ENCODE measurements at places on chromosomes 7 and 10. TPM values are rescaled to one million over a fixed set of nuclear protein-coding genes. Genes with fewer than 3 reads are reported as not detected.

DNA sequence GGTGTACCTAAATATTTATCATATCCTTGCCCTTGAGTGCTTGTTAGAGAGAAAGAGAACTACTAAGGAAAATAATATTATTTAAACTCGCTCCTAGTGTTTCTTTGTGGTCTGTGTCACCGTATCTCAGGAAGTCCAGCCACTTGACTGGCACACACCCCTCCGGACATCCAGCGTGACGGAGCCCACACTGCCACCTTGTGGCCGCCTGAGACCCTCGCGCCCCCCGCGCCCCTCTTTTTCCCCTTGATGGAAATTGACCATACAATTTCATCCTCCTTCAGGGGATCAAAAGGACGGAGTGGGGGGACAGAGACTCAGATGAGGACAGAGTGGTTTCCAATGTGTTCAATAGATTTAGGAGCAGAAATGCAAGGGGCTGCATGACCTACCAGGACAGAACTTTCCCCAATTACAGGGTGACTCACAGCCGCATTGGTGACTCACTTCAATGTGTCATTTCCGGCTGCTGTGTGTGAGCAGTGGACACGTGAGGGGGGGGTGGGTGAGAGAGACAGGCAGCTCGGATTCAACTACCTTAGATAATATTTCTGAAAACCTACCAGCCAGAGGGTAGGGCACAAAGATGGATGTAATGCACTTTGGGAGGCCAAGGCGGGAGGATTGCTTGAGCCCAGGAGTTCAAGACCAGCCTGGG lies 11.4 kb downstream of the SERPINE1 start:
- H3K27me3 ChIP-seq = peaks cover 4% of the 10 kb centered on the region
- peak; percentile 70 for DNase-seq
- peaks cover 14% of the 10 kb centered on the region for H3K4me1 ChIP-seq
- H3K27ac ChIP-seq = peak overlapping the region; percentile 56
- peaks cover 6% of the 10 kb centered on the region for H3K36me3 ChIP-seq

- peaks cover 11% of the 10 kb centered on the region for H3K4me1 ChIP-seq
- no peak for DNase-seq
- no peak overlapping the region for H3K4me3 ChIP-seq
- H3K27me3 ChIP-seq = no peaks in the 10 kb centered on the region
- H3K36me3 ChIP-seq = no peaks in the 10 kb centered on the region
- no peak overlapping the region for H3K27ac ChIP-seq
These were observed 14.3 kb upstream of the ELN start for GRCh38 chr7:74013539-74014272.

Gene KCNH2
- total RNA-seq = 2.4 TPM

- H3K36me3 ChIP-seq = no peaks in the 10 kb centered on the region
- no peak for DNase-seq
- no peaks in the 10 kb centered on the region for H3K27me3 ChIP-seq
- peak overlapping the region; percentile 76 for H3K27ac ChIP-seq
- H3K4me3 ChIP-seq = peak overlapping the region; percentile 86
These were observed 85.3 kb downstream of the ZNF33B start for GRCh38 chr10:42553064-42553407.

GRCh38 chr10:119555178-119555784 lies 12.8 kb upstream of the RGS10 start:
- no peak for DNase-seq
- H3K27ac ChIP-seq = no peak overlapping the region
- no peaks in the 10 kb centered on the region for H3K27me3 ChIP-seq
- no peak overlapping the region for H3K4me3 ChIP-seq
- no peaks in the 10 kb centered on the region for H3K36me3 ChIP-seq

GRCh38 chr10:89531359-89531758 lies 4.0 kb downstream of the SLC16A12 start:
- no peaks in the 10 kb centered on the region for H3K36me3 ChIP-seq
- H3K27ac ChIP-seq = no peak overlapping the region
- H3K4me1 ChIP-seq = peaks cover 5% of the 10 kb centered on the region
- DNase-seq = no peak

Gene NEUROG3
- not detected for total RNA-seq

- H3K36me3 ChIP-seq = peaks cover 38% of the 10 kb centered on the region
- H3K27ac ChIP-seq = no peak overlapping the region
- no peaks in the 10 kb centered on the region for H3K27me3 ChIP-seq
- peaks cover 7% of the 10 kb centered on the region for H3K4me1 ChIP-seq
- no peak overlapping the region for H3K4me3 ChIP-seq
These were observed 117.8 kb upstream of the SAMD8 start for GRCh38 chr10:74993649-74994048.

- no peaks in the 10 kb centered on the region for H3K27me3 ChIP-seq
- no peak for DNase-seq
- no peaks in the 10 kb centered on the region for H3K36me3 ChIP-seq
These were observed 33.7 kb downstream of the CTTNBP2 start for GRCh38 chr7:117839507-117839906.

DNA sequence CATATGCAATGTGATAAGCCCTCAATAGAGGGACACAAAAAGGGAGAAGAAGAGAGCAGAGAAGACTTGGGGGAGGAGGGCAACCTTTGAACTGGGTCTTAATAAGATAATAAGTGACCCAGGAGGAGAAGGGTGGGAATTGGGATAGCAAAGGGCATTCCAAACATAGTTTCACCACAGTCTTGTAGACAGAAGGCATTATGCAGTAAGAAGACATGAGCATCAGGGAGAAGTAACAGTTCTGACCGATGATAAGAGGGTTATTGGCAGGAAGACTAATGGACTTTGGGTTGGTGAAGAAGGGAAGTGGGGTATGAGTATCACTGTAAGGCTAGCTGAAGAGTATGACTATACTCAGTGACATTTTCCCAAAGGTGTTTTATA lies 63.6 kb downstream of the TES start:
- peaks cover 22% of the 10 kb centered on the region for H3K4me1 ChIP-seq
- peak overlapping the region; percentile 8 for H3K27ac ChIP-seq
- no peak overlapping the region for H3K4me3 ChIP-seq
- no peak for DNase-seq
- no peaks in the 10 kb centered on the region for H3K27me3 ChIP-seq

GRCh38 chr10:51892965-51893658 lies 193.7 kb upstream of the CSTF2T start:
- H3K27ac ChIP-seq = no peak overlapping the region
- peaks cover 12% of the 10 kb centered on the region for H3K4me1 ChIP-seq
- no peak overlapping the region for H3K4me3 ChIP-seq
- H3K36me3 ChIP-seq = no peaks in the 10 kb centered on the region

- H3K4me1 ChIP-seq = peaks cover 23% of the 10 kb centered on the region
- H3K36me3 ChIP-seq = peaks cover 29% of the 10 kb centered on the region
- H3K27me3 ChIP-seq = no peaks in the 10 kb centered on the region
- no peak for DNase-seq
- H3K27ac ChIP-seq = peak overlapping the region; percentile 89
- H3K4me3 ChIP-seq = peak overlapping the region; percentile 99
These were observed 884 bp downstream of the RINT1 start for GRCh38 chr7:105532709-105533460.

DNA sequence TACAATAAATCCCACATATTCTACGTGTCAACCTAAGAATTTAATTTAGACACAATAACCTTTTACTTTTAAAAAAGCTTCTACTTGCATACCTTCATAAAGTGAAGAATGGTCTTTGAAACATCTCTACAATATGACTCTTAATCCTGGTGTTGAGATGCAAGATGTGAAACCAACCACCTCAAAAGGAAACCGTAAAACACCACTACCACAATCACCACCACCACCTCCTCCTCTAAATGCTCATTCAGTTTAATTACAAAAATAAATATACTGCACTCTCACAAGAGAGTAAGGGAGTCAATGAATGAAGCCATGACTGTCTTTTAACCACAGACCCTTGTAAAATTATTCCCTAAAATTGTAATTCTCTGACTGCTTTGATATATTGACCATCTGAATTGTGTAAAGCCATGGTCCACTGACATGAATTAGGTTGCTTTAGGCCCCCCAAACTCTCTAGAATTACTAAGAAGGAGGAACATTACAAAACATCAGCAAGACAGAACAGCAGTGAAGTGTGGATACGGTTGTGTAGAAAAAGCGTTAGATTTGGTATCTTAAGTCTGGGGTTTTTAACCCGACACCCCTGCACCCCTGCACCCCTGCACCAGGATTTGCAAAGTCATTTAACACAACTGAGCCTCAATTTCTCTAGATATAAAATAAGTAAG lies 171.4 kb downstream of the SFMBT2 start:
- H3K27me3 ChIP-seq = no peaks in the 10 kb centered on the region
- H3K27ac ChIP-seq = no peak overlapping the region
- H3K36me3 ChIP-seq = peaks cover 6% of the 10 kb centered on the region
- H3K4me3 ChIP-seq = no peak overlapping the region
- DNase-seq = no peak
- H3K4me1 ChIP-seq = no peaks in the 10 kb centered on the region

DNA sequence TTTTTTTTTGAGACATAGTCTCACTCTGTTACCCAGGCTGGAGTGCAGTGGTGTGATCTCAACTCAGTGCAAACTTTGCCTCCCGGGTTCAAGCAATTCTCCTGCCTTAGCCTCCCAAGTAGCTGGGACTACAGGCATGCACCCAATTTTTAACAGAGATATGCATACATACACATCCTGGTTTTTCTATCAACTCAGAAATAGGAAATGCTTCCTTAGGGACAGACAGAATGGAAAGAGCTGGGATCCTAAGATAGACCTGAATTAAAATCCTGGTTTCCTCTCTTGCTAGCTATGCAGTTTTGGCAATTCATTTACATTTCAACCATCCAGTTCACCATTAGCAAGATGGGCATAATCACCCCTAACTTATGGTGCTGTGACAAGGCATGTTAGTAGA lies 347.5 kb downstream of the GPAM start:
- DNase-seq = no peak
- no peaks in the 10 kb centered on the region for H3K4me1 ChIP-seq
- no peaks in the 10 kb centered on the region for H3K27me3 ChIP-seq
- no peak overlapping the region for H3K4me3 ChIP-seq

- H3K27ac ChIP-seq = no peak overlapping the region
- DNase-seq = no peak
- no peaks in the 10 kb centered on the region for H3K4me1 ChIP-seq
- H3K4me3 ChIP-seq = no peak overlapping the region
- peaks cover 13% of the 10 kb centered on the region for H3K36me3 ChIP-seq
These were observed 55.4 kb downstream of the ARHGAP21 start for GRCh38 chr10:24668247-24668646.

Gene SLC16A12
- 1.0 TPM for total RNA-seq

DNA sequence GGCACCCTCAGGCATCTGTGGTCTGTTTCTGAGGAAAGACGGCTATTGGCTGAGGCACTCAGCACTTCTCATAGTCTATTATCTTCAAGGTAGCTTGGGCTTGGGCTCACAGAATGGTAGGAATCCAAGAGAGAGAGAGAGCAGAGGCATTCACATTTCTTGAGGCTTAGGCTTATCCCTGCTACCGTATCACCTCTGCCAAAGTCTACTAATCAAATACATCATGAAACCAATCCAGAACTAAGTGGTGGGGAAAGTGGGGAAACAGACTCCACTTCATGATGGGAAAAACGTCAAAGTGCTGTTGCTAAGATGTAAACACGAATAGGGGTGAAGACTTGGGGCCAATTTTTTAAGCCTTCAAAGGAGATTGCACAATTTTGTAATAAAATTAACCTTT lies 271.1 kb upstream of the SEMA3D start:
- DNase-seq = no peak
- H3K4me1 ChIP-seq = no peaks in the 10 kb centered on the region
- no peaks in the 10 kb centered on the region for H3K27me3 ChIP-seq

Gene RNF148
- total RNA-seq = 1.5 TPM

Gene KCNMA1
- total RNA-seq = 41.3 TPM

DNA sequence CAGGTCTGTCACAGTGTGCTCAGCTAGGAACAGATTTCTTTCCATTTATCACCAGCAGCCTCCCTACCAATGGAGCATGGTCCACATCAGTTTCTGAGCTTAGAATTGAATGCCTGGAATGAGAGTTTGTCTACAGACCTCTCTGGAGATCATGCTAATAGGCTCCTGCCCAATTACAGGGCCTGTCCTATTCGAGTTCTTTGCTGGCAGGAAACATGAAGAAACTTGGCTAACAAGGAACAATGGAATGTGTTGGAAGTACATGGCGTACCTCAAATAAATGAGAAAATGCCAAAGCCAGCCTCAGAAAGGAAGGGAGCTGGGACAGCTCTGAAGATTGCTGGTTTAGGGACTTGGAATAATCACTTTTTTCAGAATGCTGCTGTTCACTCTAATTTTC lies 186.0 kb upstream of the AKR1E2 start:
- H3K27me3 ChIP-seq = no peaks in the 10 kb centered on the region
- H3K4me1 ChIP-seq = no peaks in the 10 kb centered on the region
- no peak for DNase-seq
- peak overlapping the region; percentile 40 for H3K27ac ChIP-seq
- H3K4me3 ChIP-seq = no peak overlapping the region
- H3K36me3 ChIP-seq = no peaks in the 10 kb centered on the region

GRCh38 chr7:120567204-120567603 lies 290.7 kb downstream of the TSPAN12 start:
- no peak overlapping the region for H3K27ac ChIP-seq
- no peaks in the 10 kb centered on the region for H3K36me3 ChIP-seq
- no peaks in the 10 kb centered on the region for H3K27me3 ChIP-seq
